ENCODE measurements at places on chromosomes 3 and 15. TPM values are rescaled to one million over a fixed set of nuclear protein-coding genes. Genes with fewer than 3 reads are reported as not detected.

ANKRD34C gene
- not detected for total RNA-seq

VEPH1 gene
- total RNA-seq = 34.7 TPM

DNA sequence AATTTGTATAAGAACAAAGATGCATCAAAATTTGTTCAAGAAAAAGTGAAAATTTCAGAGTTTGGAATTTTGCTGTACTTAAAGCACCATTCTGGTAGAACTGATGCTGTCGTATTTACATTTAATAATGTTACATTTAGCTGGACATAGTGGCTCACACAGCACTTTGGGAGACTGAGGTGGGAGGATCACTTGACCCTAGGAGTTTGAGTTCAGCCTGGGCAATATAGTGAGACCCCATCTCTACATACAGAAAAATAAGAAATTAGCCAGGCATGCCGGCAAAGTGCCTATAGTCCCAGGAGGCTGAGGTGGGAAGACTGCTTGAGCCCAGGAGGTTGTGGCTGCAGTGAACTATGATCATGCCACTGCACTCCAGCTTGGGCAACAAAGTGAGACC is 51.5 kb upstream of the SKIL start:
- H3K27ac ChIP-seq = no peak overlapping the region
- no peak overlapping the region for H3K4me3 ChIP-seq
- DNase-seq = no peak
- H3K4me1 ChIP-seq = no peaks in the 10 kb centered on the region
- H3K36me3 ChIP-seq = peaks cover 3% of the 10 kb centered on the region

DNA sequence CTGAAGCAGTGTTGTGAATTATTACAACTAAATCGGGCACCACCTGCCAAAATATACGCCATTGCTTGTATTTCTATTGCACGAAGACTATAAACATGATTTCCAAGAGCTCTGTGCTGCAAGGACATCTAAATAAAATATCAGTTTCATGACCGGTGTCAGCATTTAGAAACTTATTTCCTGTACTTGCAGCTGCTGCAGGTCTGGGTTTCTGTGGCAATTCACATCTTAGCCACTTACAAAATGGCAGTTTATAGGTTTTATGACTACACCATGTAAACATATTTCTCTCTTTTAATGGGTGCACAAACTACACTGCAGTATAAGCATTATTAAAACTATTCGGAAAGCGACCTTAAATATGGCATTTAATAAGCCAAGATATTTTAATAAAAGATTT is 359.4 kb downstream of the VPS13C start:
- no peaks in the 10 kb centered on the region for H3K4me1 ChIP-seq
- H3K36me3 ChIP-seq = no peaks in the 10 kb centered on the region
- H3K27ac ChIP-seq = no peak overlapping the region

CACNA2D2 gene
- total RNA-seq = under 0.01 TPM

DVL3 gene
- 33.7 TPM for total RNA-seq

GRCh38 chr3:144770281-144770680 is 798.7 kb downstream of the DIPK2A start:
- no peaks in the 10 kb centered on the region for H3K36me3 ChIP-seq
- DNase-seq = no peak
- H3K27me3 ChIP-seq = no peaks in the 10 kb centered on the region
- no peak overlapping the region for H3K27ac ChIP-seq
- H3K4me3 ChIP-seq = no peak overlapping the region

GOLGA8M gene
- 0.26 TPM for total RNA-seq

GNAT1 gene
- total RNA-seq = not detected

CFAP91 gene
- 0.77 TPM for total RNA-seq

TMEM212 gene
- not detected for total RNA-seq

TIMP4 gene
- 9.8 TPM for total RNA-seq

WDR49 gene
- total RNA-seq = 0.26 TPM

DNA sequence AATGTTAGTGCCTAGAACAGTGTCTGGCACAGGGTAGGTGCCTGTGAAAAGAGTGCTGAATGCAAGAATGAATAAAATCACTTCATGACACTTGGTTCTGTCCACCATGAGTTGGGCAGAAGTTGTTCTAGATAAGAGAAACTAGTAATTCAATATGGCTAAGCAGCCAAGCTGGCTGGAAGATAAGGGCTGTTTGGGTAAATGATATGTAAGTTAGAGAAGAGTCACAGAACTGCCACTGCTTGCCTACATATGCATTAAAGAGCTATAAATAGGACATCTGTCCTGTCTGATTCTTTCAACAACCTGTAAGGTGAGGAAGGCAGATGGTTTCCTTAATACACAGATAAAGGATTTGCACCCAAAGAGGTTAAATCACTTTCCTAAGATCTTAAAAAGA is 13.1 kb downstream of the MTMR10 start:
- no peaks in the 10 kb centered on the region for H3K27me3 ChIP-seq
- DNase-seq = no peak
- H3K27ac ChIP-seq = no peak overlapping the region
- peaks cover 2% of the 10 kb centered on the region for H3K36me3 ChIP-seq

ZSCAN2 gene
- 9.2 TPM for total RNA-seq

GRCh38 chr3:9949115-9949514 is 3.1 kb downstream of the PRRT3 start:
- no peaks in the 10 kb centered on the region for H3K27me3 ChIP-seq
- no peak overlapping the region for H3K27ac ChIP-seq
- no peak overlapping the region for H3K4me3 ChIP-seq
- peaks cover 2% of the 10 kb centered on the region for H3K36me3 ChIP-seq

TM6SF1 gene
- 2.3 TPM for total RNA-seq

CACNA2D3 gene
- total RNA-seq = 0.77 TPM

DNA sequence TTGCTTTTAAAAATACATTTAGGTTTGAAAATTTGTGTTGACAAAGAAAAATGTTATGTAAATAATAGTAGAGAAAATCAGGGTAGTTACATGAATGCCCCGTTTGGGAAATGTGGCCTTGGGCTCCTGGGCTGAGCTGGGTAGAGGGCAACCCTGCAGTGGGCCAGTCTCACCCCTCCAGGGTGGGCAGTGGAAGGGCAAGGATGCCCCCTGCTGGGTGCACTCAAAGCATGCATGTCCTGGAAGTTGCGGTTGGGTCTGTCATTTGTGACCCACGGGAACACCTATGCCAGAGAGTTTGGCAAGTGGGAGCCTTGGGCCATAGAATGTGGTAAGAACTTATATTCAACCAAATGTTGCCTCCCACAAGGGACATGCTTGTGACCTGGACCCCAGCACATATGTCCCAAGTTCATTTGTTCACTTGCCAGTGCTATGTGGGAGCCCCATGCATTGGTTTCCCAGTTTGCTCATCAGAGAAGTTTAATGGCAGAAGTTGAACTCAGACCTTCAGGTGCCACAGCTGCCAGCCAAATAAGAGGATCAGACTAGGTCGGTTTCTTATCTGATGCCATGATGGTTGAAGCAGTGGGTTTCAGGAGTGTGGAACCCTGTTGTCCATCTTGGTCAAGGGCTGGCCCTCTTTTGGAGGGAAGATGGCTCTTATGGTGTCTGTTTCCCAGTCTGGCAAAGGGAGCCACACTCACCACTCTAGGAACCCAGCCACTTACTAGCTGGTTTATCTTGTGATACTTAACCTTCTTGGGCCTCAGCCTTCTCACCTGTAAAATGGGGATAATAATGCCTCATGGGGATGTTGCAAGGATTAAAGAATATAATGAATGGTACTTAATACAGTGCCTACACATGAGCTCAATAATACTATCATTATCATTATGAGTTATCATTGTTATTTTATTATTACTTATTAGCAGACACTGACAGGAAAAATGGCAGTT is 2.5 kb upstream of the PLCB2 start:
- H3K4me3 ChIP-seq = no peak overlapping the region
- no peak for DNase-seq
- peaks cover 29% of the 10 kb centered on the region for H3K27me3 ChIP-seq
- no peaks in the 10 kb centered on the region for H3K36me3 ChIP-seq

DNA sequence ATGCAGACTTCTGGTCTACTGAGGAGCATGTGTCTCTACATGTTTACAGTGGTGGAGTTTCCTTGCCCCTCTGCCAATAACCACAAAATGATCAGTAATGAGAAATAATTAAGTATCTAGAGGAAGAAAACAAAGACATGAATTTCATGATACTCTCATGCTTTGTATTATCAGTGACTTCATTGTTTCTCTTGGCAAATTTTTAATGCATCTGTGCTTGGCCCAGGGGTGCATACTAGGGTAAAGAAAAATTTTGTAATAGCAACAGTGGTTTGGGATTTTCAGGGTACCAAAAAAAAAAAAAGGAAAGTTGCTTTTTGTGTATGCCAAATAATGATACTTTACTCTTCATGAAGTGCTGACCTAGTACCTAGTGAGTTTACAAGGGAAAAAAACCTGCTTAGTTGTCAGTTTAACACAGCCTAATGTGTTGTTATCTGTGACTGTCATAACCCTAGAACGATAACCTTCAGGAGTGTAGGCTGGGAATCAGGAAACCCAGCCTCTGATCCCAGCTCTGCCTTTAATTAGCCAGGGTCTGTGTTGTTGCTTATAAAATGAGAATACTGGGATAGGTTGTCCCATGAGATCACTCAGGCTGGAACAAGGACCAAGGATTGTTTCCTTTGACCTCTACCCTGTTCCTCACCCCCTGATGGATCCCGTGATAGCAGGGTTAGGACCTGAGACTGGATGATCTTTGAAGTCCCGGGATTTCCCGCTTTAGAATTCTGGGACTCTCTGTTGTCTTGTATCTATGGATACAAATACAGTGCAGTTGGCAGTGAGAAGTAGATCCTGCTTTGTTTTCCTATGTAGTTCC is 117.5 kb downstream of the CMSS1 start:
- no peak overlapping the region for H3K4me3 ChIP-seq
- no peaks in the 10 kb centered on the region for H3K27me3 ChIP-seq
- DNase-seq = no peak
- H3K36me3 ChIP-seq = no peaks in the 10 kb centered on the region

DNA sequence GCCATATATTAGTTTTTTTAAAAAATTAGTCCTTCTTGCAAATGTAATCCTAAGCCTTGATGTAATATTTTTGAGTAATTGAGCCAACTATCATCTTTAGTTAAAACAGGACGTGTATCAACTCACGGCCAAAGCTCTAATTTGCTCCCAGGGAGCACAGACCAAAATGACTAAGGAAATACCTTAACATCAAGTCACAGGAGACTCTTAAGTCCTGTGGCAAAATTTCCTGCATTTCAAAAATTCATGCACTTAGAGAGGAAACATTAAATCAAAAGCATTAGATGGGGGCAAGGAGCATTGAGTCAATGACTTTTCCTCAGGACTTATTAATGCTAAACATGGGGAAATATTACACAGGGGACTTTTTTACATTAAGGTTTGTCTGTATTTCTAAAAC is 276.0 kb downstream of the MFSD1 start:
- H3K4me3 ChIP-seq = no peak overlapping the region
- H3K27ac ChIP-seq = no peak overlapping the region
- peak; percentile 93 for DNase-seq
- no peaks in the 10 kb centered on the region for H3K27me3 ChIP-seq
- no peaks in the 10 kb centered on the region for H3K4me1 ChIP-seq

IRAK2 gene
- 6.6 TPM for total RNA-seq

C3orf20 gene
- total RNA-seq = not detected

SAMMSON gene
- under 0.01 TPM for total RNA-seq

CSPG4 gene
- total RNA-seq = 109 TPM

- no peak for DNase-seq
- H3K4me1 ChIP-seq = peaks cover 23% of the 10 kb centered on the region
- H3K4me3 ChIP-seq = no peak overlapping the region
- H3K27ac ChIP-seq = no peak overlapping the region
- no peaks in the 10 kb centered on the region for H3K27me3 ChIP-seq
These were observed 69.6 kb downstream of the ATP10A start for GRCh38 chr15:25793354-25794050.

DNA sequence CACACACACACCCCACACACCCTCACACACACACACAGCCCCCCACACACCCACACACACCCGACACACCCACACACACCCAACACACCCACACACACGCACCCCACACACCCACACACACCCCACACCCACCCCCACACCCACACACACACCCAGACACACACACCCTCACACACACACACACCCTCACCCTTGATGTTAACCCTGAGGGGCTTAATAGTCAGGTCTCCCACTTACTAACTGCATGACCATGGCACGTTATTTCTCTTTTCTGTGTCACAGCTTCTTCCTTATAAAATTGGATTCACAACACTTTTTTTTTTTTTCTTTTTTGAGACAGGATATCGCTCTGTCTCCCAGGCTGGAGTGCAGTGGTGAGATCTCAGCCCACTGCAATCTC is 2.8 kb downstream of the GRM2 start:
- H3K4me1 ChIP-seq = no peaks in the 10 kb centered on the region
- no peak overlapping the region for H3K4me3 ChIP-seq

DNA sequence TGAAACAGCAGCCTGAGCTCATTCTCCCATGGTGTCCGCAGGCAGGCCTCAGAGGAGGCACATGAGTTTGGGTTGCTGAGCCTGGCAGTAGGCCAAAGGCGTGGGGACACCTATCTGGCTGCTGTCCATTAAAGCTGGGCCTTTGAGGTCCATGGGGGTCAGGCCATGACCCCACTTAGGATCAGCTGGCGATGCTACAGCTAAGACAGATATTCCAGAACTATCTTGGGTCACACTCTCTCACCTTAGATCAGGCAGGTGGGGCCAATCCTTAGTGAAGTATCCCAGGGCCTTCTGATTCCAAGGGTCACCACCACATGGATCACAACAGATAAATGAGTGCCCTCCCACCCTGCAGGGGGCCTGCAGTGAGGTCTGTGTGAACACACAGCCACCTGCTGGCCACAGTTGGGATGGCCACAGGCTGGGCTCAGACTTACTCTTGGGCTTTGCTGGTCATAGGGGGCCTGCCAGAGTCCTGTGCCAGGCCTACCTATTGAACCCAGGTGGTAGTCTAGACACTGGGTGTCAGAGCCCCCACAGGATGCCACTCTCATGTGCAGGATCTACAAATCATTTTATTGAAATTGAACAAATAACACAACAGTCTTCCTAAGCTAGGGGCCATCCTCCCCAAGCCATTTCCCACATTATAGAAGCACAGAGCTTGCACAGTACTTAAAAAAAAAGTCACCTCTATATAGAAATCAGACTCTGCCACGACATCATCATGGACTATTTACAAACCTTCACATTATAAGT is 2.0 kb upstream of the HYAL2 start:
- DNase-seq = peak; percentile 52
- H3K36me3 ChIP-seq = peaks cover 3% of the 10 kb centered on the region

GRCh38 chr3:52313188-52313773 is 2.8 kb upstream of the DNAH1 start:
- no peaks in the 10 kb centered on the region for H3K27me3 ChIP-seq
- DNase-seq = no peak
- H3K4me1 ChIP-seq = peaks cover 7% of the 10 kb centered on the region
- H3K36me3 ChIP-seq = no peaks in the 10 kb centered on the region
- no peak overlapping the region for H3K4me3 ChIP-seq
- no peak overlapping the region for H3K27ac ChIP-seq

- no peaks in the 10 kb centered on the region for H3K4me1 ChIP-seq
- DNase-seq = no peak
- H3K27ac ChIP-seq = no peak overlapping the region
- H3K36me3 ChIP-seq = no peaks in the 10 kb centered on the region
- H3K4me3 ChIP-seq = no peak overlapping the region
These were observed 87.9 kb upstream of the ZPLD1 start for GRCh38 chr3:102346897-102347296.

- no peaks in the 10 kb centered on the region for H3K36me3 ChIP-seq
- no peak for DNase-seq
- H3K27ac ChIP-seq = no peak overlapping the region
- no peaks in the 10 kb centered on the region for H3K4me1 ChIP-seq
- H3K27me3 ChIP-seq = no peaks in the 10 kb centered on the region
These were observed 686.5 kb downstream of the IGSF11 start for GRCh38 chr3:118348169-118348557.

GRCh38 chr15:79593119-79593869 is 161.2 kb downstream of the MINAR1 start:
- DNase-seq = peak; percentile 5
- H3K27ac ChIP-seq = no peak overlapping the region
- no peaks in the 10 kb centered on the region for H3K36me3 ChIP-seq
- H3K4me3 ChIP-seq = no peak overlapping the region
- H3K4me1 ChIP-seq = no peaks in the 10 kb centered on the region
- H3K27me3 ChIP-seq = no peaks in the 10 kb centered on the region

Data from fibroblast of lung (primary cell).